Brain (organoid and tissue), 16 donors: ENCODE measurements at places on chromosomes 6 and 20.
A peak's percentile ranks its signal among the peaks of the same experiment; 100 is the strongest.

DNA sequence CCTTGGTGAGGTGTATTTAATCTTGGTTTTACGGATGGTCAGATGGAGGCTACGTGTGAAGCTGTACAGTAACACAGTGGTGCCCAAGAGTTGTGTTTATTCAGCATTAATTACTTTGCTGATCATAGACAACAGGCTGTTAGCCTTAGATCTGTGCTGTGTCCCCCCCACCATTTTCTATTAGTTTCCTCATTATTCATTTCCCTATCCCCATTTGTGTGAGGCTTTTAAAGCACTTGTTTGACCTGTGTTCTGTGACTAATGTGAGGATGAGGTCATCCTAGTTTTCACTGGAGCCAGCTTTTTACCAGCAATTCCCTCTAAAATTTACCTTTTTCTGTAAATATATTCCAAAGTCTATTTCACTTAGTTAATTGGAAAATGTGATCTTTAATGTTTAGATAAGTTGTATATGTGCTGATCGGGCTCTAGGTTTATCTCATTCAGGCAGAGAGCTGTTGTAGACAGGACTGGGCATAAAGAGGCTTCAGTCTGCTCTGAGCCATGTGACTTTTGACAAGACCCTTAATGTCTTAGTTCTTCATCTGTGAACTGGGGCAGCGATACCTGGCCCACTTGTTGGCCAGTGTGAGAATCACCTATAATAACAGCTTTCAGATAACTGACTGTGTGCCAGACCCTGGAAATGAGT is 8.4 kb downstream of the MAPRE1 start:
- DNase-seq = no peak

DNA sequence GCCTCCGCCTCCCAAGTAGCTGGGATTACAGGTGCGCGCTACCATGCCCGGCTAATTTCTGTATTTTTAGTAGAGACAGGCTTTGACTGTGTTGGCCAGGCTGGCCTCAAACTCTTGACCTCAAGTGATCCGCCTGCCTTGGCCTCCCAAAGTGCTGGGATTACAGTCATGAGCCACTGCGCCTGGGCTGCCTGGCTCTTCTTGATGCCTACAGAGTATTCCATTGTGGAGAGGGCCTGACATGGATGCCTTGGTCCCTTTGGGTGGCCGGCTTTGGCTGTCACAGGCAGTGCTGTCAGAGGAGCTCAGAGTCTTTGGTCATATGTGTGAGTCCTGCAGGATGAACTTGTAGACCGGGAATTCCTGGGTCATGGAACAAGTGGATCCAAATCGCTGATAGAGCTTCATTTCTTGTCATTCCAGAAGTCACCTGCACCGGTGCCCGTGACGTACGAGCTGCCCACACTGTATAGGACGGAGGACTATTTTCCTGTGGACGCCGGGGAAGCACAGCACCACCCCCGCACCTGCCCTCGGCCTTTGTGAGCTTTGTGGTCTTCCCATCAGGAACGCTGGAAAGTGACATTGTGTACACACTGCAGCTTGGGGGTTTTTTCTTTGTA is 55.1 kb downstream of the ADNP start:
- DNase-seq = no peak

- peak; percentile 67 for DNase-seq
Measured at GRCh38 chr20:11076434-11077105, 402.8 kb upstream of the JAG1 start.

GRCh38 chr6:159107451-159108260 is 61.5 kb upstream of the FNDC1 start:
- DNase-seq = peak; percentile 58

DNA sequence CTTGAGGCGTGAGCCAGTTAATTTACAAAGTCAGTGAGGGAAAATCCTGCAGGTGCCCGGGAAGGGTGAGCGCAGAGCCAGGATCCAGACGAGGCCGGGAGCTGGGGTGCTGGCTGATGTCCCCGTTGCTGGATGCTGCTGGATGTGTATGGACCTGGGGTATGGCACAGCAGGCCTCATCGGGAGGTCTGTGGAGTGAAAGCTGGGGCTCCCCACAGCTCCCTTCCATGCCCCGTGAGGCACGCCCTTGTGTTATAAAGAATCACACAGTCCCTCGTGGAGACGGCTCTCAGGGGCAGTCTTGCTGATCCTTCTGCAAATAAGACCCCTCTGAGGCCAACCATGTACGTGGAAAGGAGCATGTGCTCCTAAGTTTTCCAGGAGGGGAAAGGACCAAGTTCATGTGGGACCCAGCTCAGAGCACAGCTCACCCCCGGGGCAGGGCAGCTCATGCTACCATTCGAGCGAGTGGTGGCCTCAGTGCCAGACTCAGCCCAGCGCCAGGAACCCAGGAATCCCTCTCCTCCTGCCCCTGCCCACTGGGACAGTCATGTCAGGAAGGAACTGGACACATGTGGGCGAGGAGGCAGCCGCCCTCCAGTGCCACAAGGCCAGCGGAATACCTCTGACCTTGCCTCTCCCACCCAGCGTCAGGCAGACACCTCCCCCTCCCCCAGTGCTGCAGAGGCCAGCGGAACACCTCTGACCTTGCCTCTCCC is 97.5 kb downstream of the CDH4 start:
- no peak for DNase-seq

DNA sequence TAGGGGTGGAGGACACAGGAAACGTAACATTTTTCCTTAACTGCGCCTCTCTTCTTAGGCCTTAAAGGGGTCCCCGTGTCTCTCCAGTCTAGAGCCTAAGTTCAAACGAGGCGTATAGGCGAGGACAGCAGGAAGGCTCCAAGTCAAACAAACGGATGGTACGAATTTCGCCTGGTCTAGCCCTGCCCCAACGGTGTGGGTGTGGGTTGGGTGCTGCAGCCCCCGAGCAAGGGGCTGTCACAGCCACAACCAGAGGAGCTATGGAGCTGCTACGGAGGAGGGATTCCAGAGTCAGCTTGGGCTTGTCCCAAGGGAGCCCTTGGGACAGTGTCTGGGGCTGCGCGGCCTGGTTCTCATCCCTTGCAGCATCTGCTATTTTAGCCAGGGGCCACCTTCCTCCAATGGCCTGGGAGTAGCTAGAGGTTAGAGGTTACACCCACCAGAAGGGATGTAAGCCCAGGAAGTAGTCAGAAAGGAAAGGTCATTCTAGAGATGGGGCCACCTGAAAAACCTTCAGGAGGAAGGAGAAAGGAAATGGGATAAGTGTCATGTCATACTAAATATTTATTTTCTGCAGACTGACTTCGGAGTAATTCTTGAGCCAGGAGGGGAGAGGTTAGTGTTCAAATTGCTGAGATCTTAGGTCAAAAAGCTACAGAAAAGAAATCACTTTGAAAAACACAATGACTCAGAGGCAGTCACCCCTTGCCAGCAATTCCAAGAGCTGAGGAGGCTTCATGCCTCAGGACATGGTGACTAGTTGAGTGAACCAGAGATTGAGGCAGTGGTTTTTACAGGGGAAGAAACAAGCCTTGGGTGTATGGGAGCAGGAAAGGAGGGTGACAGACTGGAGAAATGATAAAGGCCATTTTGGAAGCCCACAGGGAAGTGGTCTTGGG is 21.7 kb downstream of the VPS52 start:
- no peak for DNase-seq
